AG09309 (cell line): ENCODE measurements at places on chromosomes 5 and 9.

- DNase-seq, result no peak
Observed at GRCh38 chr9:4979239-4979638, 5.8 kb upstream of the JAK2 start.

DNA sequence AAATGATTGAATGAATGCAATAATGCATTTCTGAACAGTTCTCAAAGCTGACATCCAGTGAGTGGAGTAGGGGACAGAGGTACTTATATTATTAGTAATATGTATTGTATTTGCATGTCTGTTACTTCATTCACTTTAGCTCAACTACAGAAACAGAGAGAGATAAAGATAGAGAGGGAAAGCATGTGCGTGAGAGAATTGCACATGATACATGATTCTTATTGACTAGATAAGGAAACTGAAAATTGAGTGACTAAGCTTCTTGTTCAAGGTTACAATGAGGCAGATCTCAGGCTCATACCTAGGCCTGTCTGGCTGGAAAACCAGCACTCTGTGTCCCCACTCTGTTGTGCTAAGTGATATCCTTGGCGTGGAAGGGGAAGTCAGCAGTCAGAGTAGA lies 337.7 kb upstream of the KLF4 start:
- no peak for DNase-seq

GRCh38 chr5:62328772-62329491 lies 22.9 kb downstream of the KIF2A start:
- no peak for DNase-seq

GRCh38 chr5:149860801-149861322 lies 83.7 kb downstream of the PDE6A start:
- no peak for DNase-seq

DNA sequence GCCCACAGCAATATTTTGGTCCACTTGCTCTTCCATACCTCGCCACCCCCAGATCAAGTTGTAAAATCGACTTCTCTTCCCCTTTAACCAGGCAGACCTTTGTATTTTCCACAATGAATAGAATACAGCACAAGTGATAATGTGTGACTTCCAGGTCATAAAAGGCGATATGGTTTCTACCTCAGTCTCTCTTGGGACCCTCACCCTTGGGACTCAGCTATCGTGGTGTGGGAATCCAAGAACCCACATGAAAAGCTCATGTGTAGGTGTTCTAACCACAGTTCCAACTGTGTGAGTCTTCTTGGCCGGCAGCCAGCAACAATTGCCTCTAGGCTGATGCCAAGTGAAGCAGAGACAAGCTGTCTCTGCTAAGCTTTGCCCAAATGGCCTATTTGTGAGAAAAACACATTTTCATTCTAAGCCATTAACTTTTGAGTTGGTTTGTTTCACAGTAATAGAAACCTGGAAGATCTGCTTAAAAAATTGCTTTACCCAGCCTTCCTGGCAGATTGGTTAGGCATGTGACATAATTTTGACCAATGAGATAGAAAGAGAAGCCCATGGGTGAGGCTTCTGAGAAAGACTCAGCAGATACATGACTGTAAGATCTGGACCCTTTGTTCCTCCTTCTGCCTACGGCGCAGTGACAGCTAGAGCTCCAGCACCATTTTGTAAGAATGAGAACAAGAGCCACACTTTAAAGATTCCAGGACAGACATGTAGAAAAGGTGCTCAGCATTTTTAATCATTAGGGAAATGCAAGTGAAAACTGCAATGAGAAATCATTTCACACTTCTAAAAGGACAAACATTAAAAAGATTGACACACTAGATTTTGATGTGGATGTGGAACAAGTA lies 18.3 kb upstream of the MLLT3 start:
- no peak for DNase-seq

DNA sequence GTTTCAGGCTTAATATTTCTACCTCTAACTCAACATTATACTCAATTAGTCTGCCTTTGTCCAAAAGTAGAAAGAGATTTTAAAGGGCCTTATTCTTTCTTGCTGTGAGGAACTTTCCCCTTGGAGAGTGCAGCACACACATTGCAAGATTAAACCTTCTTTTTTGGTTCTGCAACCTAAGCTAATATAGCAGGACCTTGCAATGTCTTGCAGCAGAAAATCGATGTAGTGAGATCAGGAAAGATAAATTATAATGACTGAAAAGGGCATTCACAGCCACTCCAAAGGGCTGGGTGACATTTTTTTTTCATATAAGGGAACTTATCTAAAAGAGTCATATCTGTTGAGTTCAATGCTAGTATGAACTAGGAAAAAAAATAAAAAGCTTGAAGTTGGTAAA lies 422.7 kb upstream of the ADAMTS16 start:
- DNase-seq, result no peak

DNA sequence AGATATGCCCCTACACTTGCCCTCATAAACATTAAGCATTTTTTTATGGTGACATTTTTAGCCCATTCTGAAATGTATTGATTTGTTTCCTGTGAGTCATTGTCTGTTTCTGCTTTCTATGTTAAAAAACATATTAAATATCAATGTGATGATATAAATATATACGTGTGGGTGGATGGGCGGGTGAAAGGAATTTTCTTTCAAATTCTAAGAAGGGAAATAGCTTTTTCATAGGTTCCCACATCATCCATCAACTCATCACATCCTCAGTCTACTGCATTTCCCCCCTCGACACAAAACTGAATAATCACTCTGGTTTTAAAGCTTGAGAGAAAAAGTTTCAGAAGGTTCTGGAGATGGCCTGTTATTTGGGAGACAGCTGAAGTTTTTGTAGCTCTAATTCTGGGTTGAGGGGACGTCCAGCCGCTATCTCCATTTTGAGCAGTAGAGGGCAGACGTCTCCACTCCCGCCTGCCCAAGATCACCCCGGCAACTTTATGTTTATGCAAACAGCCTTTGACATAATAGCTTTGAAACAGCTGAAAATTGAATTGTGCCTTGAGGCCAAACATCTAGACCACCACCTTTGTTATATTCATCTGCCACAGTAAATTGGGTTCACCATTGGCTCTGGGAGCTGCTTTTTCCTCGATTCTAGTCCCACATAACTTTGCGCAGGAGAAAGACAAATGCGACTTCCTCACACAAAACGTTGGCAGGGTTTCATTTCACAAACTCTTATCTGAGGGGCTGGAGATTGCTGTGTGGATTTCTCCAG lies 216.2 kb upstream of the CLINT1 start:
- peak; percentile 27 for DNase-seq

GRCh38 chr9:81150016-81150625 lies 539.2 kb downstream of the TLE1 start:
- no peak for DNase-seq

- no peak for DNase-seq
Observed at GRCh38 chr5:56447656-56448055, 214.5 kb upstream of the ANKRD55 start.

GRCh38 chr5:111127453-111128195 lies 35.5 kb downstream of the WDR36 start:
- no peak for DNase-seq

GRCh38 chr5:78879516-78879915 lies 105.6 kb downstream of the ARSB start:
- DNase-seq, result no peak

GRCh38 chr9:93600504-93600903 lies 24.1 kb downstream of the PHF2 start:
- DNase-seq, result no peak

DNA sequence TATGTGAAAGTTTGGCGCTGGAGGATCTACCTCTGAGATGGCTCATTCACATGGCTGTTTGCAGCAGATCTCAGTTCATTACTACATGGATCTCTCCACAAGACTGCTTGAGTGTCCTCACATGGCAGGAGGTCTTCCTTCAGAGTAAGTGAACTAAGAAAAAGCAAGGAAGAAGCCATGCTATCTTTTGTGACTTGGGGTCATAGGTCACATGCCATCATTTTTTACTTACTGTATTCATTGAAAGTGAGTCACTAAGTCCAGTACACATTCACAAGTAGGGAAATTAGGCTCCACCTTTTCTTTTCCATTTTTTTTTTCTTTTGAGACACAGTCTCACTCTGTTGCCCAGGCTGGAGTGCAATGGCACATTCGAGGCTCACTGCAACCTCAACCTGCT lies 8.7 kb upstream of the CDKN2AIPNL start:
- DNase-seq, result no peak

- DNase-seq, result no peak
Observed at GRCh38 chr5:77663090-77663863, 24.8 kb upstream of the OTP start.

DNA sequence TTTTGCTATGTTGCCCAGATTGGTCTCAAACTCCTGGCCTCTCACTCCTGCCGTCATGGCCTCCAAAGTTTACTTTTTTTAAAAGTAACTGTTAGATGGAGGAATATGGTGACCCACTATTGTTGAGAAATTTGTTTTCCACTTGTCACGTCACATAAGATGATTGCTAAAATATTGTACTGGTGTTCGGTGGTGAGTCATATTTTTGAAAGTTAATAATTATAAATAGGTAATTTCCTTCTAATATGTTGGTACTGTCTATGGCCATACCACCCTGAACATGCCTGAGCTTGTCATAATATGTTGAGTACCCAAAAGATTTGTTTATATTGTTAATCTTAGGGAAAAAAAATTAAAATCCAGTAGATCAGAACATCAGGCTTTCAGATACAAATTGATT lies 22.6 kb downstream of the RMI1 start:
- no peak for DNase-seq
